ENCODE measurements at places on chromosomes 13 and 19.

- no peak for ATAC-seq
Observed at GRCh38 chr19:10327793-10328192, 5.5 kb downstream of the RAVER1 start.

GRCh38 chr13:61779456-61779855 is 363.8 kb upstream of the PCDH20 start:
- ATAC-seq: no peak

DNA sequence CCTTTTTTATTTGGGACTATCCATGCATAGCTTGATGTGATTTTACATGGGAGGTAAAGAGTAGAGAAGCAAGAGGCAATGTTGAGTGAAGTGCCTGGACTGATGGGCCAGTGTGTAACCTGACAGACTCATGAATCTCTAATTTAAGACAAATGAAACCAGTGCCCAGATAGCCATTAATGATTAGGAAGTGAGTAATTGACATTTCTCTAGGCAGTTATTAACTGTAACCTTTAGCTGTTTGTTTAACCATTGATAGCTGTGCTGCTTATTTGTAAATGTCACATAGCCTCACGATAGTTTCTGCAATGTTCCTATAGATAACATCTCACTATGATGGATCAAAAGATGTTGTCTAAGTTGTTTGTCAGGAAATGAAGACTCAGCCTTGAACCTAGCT is 1047.5 kb upstream of the SPRY2 start:
- ATAC-seq: no peak

GRCh38 chr13:85565652-85566051 is 233.6 kb downstream of the SLITRK6 start:
- ATAC-seq: no peak

DNA sequence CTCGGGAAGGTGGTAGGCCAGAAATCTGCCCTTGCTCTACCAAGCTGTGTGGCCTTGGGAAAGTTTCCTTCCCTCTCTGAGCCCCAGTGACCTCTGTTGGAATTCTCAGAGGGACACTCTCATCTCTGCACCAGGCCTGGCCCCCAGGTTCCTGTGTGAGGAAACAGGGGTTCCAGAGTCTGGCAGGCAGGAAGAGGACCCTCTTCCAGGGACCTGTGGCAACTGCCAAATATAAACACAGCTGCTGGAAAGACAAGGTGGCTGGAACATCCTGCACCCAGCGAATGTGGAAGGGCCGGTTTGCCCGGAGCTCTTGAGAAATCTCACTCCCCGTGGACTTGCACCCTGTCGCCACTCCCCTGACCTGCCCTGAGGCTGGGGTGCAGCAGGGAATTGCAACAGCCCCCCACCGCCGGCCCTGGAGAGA is 52.8 kb downstream of the GADD45B start:
- ATAC-seq: no peak

GRCh38 chr13:49652355-49653305 is 24.3 kb downstream of the ARL11 start:
- ATAC-seq: no peak

DNA sequence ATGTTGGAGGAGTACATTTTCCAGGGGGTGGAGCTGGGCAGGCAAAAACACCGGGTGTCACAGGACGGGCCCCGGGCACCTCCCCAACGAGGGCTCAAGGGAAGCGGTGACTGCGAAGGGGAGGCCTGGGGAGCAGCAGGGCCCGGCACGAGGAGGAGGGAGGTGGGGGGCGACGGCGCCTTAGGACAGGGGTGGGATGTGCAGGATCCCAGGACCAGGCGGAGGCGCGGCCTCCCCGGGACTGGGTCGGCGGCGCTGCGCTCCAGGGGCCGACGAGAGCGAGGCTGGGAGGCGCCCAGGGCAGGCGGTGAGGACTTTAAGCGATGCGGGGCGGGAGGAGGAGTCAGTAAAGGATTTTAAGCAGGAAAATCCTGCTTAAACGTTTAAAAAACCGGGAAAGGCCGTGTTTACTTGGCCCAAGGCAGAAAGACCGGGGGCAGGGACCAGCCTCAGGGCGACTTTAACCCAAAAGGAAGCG is 427 bp downstream of the ZNF160 start:
- ATAC-seq: peak; percentile 28

- ATAC-seq: no peak
Observed at GRCh38 chr13:76825430-76825829, 60.8 kb downstream of the KCTD12 start.

DNA sequence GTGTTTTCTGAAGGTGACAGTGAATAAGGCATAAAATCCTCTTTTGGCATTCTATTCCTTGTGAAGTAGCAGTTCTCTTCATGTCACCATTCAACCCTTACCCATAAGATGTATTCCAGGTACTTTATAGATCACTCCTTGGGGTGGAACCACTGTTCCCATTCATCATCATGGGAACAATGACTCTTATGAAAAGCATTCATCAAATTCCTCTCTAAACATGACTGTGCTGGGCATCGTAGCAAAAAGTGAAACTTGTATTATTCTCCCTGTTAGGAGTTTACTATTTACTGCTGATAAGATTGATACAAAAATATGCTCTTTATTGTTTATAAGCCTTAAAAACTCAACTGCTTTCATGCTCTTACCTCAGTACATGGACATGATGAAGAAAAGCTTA is 793.4 kb downstream of the LIG4 start:
- no peak for ATAC-seq

DNA sequence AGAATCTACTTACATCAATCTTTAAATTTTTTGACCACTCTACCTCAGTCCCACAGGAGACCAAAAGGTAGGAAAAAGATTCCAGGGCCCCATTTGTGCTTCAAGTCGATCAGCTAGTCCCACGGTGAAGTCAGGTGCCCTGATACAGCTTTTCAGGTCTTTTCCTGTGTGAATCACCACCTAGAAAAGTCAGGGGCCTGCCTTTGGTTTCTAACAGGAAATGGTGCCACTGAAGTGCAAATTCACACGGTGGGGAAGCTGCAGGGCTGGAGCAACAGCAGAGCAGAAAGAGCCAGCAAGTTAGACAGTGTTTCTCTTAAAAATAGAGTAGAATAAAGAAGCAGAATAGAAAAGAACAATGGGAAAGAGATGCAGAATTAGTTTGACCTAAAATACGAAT is 107.5 kb downstream of the KLF12 start:
- peak; percentile 97 for ATAC-seq

DNA sequence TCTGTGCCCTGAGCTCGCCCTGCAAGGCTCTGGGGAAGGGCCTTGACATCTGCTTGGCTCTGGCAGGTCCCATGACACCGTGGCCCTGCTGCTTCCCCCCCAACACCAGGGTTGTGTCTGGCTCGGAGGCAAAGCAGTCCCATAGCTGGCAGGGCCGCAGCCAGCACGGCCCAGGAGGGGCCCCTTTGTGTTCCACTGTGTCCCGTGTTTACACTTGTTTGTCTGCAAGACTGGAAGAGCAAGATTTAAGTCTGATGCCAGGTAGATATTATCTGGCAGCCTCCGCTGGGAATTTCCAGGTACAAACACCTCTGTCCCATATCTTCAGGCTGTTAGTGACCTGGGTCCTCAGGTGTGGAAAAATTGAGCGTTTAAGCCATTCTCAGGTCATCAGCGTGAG is 44.3 kb downstream of the MCF2L start:
- ATAC-seq: no peak

DNA sequence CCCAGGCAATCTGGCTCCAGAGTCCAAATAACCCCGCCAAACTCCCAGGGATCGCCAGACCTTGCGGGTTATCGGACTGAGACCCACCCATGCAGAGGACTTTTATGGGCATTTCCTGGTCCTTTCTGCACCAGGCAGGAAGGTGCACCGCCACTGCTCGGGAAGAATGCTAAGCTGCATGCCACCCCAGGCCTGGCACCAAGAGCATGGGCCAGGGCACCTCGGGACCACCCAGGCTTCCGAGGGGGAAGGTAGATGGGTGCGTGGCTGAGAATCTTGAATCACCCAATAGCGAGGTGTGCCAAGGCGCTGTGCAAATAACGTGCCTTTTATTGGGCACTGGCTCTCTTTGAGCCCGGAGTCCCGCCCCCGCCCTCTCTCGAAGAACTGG is 422 bp upstream of the ZNF575 start:
- peak; percentile 8 for ATAC-seq

Data from activated T-helper 17 cell treated with anti-CD3 and anti-CD28 coated beads, Interleukin-2, amount 50 U/mL, for 72 hours (primary cell).